AG08396 (cell line): ENCODE measurements at places on chromosomes 7 and 10.

GRCh38 chr7:110790992-110791391 lies 299.9 kb upstream of the LRRN3 start:
- no peak for DNase-seq

- DNase-seq = no peak
Observed at GRCh38 chr10:71471957-71472365, 75.2 kb downstream of the CDH23 start.

DNA sequence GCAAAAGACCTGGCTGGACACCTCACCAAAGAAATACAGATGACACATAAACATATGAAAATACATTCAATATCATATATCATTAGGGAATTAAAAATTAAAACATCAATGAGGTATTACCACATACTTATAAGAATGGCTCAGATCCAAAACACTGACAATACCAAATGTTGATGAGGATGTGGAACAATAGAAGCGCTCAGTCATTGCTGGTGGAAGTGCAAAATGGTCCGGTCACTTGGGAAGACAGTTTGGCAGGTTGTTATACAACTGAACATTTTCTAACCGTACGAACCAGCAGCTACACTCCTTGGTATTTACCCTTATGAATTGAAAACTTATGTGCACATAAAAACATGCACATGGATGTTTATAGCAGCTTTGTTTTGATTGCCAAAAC lies 38.5 kb downstream of the ZMYND11 start:
- no peak for DNase-seq

DNA sequence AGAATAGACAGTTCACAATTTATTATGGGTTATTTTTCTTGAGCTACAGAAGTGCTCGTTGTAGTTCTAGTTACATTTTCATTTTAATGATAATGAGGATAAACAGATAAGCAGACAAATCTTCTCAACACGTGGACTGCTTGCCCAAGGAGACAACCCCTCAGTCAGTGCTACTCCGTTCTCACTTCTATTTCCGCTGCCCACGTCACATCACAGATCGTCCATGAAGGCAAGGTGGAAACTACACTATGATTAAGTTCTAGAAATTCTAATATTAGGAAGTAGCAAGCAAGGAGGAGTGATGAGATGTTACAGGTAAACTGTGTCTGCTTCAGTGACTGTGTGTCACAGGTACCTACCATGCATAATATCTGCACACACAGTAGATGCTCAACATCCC lies 210.5 kb downstream of the CHCHD3 start:
- no peak for DNase-seq

GRCh38 chr10:98055841-98056516 lies 25.6 kb upstream of the CRTAC1 start:
- no peak for DNase-seq

- no peak for DNase-seq
Observed at GRCh38 chr10:49309691-49310411, 10.9 kb downstream of the C10orf71 start.

DNA sequence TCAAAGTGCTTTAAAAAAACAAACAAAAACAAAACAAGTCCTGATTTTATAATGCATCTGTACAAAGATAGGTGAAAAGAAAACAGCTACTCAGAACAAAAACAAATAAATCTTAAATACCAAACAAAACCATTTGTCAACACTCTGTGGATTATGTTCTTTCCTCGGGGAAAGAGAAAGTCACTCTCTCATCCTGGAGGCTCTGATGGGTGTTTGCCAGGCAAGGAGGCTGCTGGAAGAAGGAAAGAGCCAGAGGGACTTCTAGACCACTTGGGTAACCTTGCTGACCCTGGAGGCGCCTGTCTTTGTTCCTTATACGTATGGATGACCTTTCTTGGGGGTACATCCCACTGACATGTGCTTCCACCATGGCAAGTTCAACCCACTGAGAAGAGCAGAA lies 92.8 kb downstream of the ZRANB1 start:
- DNase-seq = no peak

DNA sequence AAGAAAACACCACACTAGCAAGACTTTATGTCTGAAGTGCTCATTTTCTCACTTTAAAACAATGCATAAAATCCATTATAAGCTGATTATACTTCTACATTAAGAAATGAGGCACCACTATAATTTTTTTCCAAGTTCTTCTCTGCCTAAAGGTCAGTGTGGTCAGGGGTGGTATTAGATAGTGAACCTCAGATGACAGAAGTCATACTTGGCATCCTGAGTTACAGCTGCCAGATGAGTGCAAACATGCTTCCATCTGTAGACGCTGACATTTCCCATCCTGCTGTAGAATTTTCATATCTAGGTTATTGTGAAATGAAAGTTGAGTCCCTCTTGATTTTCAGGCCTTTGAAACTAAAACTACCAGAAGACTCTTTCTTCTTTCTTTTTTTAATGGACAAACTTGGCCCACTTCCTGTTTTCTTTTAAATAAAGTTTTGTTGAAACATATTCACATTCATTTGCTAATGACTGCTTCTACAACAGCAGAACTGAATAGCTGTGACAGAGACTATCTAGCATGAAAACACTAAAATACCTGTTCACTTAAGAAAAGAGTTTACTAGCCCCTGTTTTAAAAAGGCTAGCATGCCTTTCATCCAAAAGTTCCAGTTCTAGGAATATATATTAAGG lies 900.8 kb downstream of the XPNPEP1 start:
- no peak for DNase-seq

GRCh38 chr10:123606955-123607354 lies 59.2 kb upstream of the GPR26 start:
- DNase-seq = no peak

GRCh38 chr10:79266084-79266483 lies 81.2 kb upstream of the PPIF start:
- DNase-seq = no peak

DNA sequence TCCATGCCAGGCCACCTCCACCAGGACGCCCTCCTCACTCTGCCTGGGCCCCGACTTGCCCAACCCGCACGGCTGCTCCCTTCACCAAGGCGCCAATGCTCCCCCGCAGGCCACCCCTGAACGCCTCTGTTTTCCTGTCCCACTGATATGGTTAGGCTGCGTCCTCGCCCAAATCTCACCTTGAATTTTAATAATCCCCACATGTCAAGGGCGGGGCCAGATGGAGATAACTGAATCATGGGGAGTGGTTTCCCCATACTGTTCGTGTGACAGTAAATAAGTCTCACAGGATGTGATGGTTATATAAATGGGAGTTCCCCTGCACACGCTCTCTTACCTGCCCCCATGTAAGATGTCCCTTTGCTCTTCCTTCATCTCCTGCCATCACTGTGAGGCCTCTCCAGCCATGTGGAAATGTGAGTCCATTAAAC lies 29.8 kb downstream of the RSU1 start:
- no peak for DNase-seq

GRCh38 chr10:82498976-82499375 lies 624.0 kb downstream of the NRG3 start:
- no peak for DNase-seq

- peak; percentile 71 for DNase-seq
Observed at GRCh38 chr10:112919721-112920120, 30.3 kb upstream of the TCF7L2 start.

DNA sequence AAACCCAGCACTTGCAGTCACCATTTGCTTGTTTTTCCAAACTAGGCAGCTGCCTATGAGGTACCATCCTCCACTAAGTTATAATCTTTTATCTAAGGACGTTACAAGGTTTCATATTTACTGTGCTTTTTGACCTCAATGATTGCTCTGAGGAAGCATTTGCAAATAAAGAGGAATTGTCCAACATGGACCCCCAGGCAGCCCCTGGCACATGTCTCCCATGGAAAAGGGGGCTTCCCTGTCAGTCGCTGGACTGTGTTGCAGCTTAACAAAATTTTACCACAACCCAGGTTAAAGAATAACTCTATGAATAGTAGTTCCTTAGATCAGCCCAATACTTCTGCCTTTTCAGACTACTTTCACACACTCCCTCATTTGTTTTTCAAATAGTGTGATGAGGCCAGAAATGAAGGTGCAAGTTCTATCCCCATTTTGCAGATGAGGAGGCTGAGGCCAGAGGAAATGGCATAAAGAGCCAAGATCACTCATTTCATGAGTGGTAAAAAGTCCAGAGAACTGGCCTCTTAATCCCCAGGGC lies 52.8 kb upstream of the ZPBP start:
- no peak for DNase-seq

GRCh38 chr10:66604195-66604594 lies 321.6 kb upstream of the LRRTM3 start:
- no peak for DNase-seq

- no peak for DNase-seq
Observed at GRCh38 chr7:23369100-23369499, 70.0 kb downstream of the MALSU1 start.

GRCh38 chr7:22677680-22678079 lies 49.3 kb upstream of the IL6 start:
- DNase-seq = no peak

- DNase-seq = no peak
Observed at GRCh38 chr7:101165958-101166647, 734 bp upstream of the VGF start.

- no peak for DNase-seq
Observed at GRCh38 chr10:70634011-70634410, 31.5 kb upstream of the PRF1 start.

GRCh38 chr10:122850705-122851640 lies 5.3 kb upstream of the CUZD1 start:
- no peak for DNase-seq

GRCh38 chr7:101173752-101174244 lies 6.3 kb downstream of the NAT16 start:
- DNase-seq = peak; percentile 87

GRCh38 chr7:130022115-130022514 lies 29.1 kb downstream of the ZC3HC1 start:
- DNase-seq = no peak

GRCh38 chr7:77894574-77895091 lies 96.1 kb downstream of the PHTF2 start:
- DNase-seq = no peak

DNA sequence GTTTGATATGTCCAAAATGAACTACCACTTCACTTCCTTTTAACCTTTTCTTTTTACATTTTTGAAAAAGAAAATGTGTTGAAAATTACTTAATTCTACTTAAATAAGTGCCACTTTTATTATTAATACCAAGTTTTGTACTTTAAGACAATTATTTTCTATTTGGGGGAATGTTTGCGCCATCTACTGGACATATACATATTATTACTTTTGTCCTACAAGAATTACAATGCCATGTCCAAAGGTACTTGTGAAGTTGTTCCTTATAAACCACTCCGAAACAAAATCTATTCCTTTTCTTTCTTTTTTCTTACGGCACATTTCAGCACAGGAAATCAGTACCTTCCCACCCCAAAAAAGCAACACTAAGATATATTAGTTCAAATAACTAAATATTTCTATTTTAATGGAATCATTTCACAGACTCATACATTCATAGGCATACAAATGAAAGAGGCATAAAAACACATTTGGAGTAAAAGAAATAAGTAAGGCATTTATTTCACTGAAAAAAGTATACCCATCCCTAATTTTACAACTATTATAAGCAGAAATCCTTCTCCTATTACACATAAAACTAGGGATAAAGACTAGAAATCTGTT lies 169.9 kb downstream of the RNF133 start:
- peak; percentile 2 for DNase-seq

GRCh38 chr7:43569424-43569823 lies 13.5 kb upstream of the STK17A start:
- peak; percentile 36 for DNase-seq

DNA sequence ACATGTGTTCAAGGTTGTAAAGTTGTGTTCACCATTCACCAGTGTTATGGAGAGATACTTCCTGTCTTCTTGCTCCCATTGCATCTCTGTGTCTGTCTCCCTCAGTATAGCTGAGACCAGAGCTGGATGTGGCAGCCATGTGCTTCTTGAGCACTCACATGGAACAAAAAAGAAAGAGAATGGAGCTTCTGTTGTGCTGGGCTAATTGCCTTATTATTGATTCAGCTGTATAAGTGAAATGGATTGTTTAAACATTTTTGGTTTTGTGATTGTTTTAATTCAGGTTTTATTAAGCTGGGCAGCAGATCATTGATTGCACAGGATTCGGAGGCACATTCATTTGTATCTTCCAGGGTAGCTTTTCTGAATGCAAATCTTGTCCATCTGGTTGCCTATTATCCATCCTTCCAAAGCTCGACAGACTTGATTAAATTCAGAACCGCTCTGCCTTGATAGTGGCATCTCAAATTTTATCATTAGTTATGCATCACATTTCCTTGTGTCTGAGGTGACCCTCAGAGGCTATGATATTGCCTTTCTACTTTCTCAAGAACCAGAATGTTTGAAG lies 119.9 kb downstream of the CCNY start:
- DNase-seq = no peak

- peak; percentile 56 for DNase-seq
Observed at GRCh38 chr7:121544726-121545125, 148.6 kb upstream of the FAM3C start.

- DNase-seq = no peak
Observed at GRCh38 chr7:47967123-47967522, 12.3 kb downstream of the HUS1 start.

DNA sequence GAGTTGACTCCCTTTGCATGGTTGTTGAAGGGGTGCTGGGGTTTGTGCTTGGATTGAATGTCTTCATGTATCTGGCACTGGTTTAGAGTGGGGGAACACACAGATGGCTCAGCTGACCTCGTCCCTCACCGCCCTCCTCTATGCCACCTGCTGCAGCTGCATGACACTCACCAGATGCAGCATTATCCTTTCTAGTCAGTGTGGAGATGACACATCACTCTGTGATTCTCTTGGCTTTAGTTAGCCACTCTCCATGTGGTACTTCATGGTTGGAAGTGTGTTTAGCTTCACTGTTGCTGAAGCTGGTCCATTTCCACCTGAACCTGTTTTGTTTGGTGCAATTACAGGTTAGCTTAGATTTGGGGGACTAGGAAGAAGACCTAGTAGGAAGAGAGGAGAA lies 56.3 kb upstream of the BMPER start:
- DNase-seq = no peak

DNA sequence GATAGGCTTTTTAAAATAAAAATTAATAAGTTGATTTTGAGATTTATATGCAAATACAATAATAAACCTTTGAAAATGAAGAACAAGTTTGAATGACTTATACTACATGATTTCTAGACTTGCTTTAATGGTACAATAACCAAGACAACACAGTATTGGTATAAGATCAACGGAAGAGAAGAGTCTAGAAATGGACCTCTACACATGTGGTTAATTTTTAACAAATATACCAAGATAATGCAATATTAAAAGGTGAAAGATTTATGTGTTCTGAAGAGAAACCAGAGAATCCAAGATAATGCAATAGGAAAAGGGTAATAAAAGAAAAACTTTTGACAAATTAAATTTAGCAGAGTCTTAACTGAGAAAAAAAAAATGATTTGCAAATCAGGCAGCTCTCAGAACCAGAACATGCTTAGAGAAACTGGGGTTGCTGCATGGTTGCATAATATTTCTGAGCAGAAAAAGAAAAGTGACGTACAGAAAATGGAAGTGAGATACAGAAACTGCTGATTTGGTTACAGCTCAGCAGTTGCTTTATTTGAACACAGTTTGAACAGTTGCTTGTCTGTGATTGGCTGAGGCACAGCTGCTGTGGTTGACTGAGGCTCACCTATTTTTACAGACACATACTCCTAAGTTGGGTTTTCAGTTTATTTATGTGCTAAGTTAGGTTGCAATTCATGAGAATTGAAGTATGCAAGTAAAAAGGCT lies 365.9 kb downstream of the CRPPA start:
- DNase-seq = no peak

- DNase-seq = no peak
Observed at GRCh38 chr7:27132214-27132613, 1.7 kb upstream of the HOXA4 start.
